ENCODE measurements at places on chromosomes 4 and X. TPM values are rescaled to one million over a fixed set of nuclear protein-coding genes. Genes with fewer than 3 reads are reported as not detected.

The MYOZ2 gene
- not detected for total RNA-seq

The CENPVL1 gene
- total RNA-seq = not detected

The CAPN6 gene
- total RNA-seq = 0.08 TPM

The GLRA3 gene
- total RNA-seq = not detected

The EGFL6 gene
- not detected for total RNA-seq

The CC2D2A gene
- 3.6 TPM for total RNA-seq

The MAP9 gene
- total RNA-seq = 9.8 TPM

The SHISA3 gene
- total RNA-seq = 0.18 TPM

The CXorf49 gene
- total RNA-seq = not detected

The GASK1B gene
- total RNA-seq = 1.1 TPM

The ARR3 gene
- total RNA-seq = not detected

The RXFP1 gene
- total RNA-seq = not detected

The HSFX3 gene
- total RNA-seq = not detected

The MAGED4 gene
- 0.74 TPM for total RNA-seq

The FAM47A gene
- not detected for total RNA-seq

The MAML3 gene
- 7.7 TPM for total RNA-seq

The ADGRG2 gene
- 2.0 TPM for total RNA-seq

The GAGE2A gene
- total RNA-seq = not detected

The SH3RF1 gene
- total RNA-seq = 11.5 TPM

The KCNE5 gene
- total RNA-seq = 0.13 TPM

The NEXMIF gene
- not detected for total RNA-seq

The RNF175 gene
- total RNA-seq = not detected

Data from Panc1 (cell line).